ENCODE measurements at places on chromosomes 13 and 19.

GRCh38 chr19:35136231-35136630 is 1.4 kb upstream of the LGI4 start:
- no peak for DNase-seq

DNA sequence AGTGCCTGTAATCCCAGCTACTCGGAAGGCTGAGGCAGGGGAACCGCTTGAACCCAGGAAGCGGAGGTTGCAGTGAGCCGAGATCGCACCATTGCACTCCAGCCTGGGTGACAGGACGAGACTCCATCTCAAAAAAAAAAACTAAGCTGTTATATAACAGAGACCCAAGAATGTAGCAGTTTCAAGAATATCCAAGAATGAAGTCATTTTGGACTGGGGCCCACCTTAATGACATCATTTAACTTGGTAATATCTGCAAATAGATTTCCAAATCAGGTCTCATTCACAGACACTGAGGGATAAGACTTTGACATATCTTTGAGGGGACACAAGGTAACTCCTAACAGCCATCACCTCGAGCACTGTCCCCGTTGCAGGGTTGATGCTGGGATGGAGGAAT is 36.5 kb upstream of the MRI1 start:
- DNase-seq = no peak

GRCh38 chr13:24660023-24660741 is 20.0 kb upstream of the ATP12A start:
- no peak for DNase-seq

DNA sequence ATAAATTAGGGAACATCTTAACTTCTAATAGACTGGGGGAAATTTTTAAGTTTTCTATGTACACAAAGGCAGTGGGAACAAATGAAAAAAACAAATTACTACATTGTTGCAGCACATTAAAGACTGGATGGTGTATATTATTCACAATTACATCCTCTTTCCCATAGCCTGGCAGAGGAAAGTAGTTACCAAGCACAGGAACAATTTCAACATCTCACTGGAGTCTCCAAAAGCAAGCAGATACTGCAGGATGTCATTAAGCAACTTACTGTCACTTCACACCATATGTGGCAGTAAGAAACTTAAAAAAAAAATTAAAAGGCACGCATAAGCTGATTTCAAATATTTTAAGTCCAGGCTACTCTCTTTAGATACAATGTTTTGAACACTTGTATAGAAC is 6.4 kb upstream of the EFNB2 start:
- no peak for DNase-seq

DNA sequence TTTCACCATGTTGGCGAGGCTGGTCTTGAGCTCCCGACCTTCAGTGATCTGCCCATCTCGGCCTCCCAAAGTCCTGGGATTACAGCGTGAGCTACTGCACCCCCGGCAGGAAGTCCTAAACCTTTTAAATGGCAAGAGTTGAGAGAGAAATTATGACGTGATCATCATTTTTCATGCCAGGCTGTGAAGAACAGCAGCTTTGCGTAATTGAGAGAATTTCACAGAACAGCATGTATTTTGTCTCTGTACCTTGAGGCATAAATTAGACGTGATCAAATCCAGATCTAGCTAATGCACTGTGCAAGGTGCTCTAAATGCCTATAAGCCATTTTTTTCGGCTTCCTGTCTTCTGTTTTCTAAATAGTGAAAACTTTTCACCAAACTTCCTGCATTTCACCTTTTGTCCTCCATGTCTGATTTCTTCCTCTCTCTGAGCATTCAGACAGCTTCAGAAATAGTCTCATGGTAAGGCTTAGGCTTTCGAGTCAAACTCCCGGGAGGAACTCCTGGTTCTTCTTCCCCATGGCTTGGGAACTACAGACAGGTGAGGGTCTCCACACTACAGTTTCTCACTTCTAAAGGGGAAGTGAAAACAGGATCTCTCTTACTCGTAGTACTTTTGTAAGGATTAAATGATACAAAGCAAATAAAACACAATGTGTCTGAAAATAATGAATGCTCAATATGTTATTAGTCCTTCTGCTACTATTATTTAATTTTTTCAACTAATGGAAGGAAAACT is 51.0 kb downstream of the WDFY2 start:
- DNase-seq = no peak

DNA sequence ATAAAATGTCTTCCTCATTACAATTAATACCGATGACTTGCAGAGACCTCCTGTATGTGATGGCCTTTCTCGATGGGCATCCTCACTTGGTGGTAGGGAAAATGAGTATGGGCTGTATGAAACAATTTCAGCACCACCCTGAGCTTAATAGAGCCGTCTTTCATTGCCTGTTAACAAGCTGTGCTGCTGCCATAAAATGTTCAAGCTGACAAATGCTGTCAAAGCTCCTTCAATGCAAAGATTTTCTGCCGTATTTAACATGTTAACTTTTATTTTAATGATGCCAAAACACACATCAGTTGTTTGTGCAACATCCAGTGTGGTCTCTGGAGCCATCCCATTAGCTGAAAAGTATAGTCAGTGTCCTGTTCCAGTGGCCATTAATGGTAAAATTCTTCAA is 110.1 kb downstream of the GPC6 start:
- no peak for DNase-seq

- no peak for DNase-seq
These were observed 31.4 kb downstream of the ELF1 start for GRCh38 chr13:40987606-40988280.

GRCh38 chr13:50721672-50721992 is 121.9 kb downstream of the DLEU7 start:
- no peak for DNase-seq

GRCh38 chr13:97478247-97478646 is 44.3 kb downstream of the RAP2A start:
- no peak for DNase-seq
